ENCODE measurements at places on chromosomes 1 and 21. TPM values are rescaled to one million over a fixed set of nuclear protein-coding genes. Genes with fewer than 3 reads are reported as not detected.
A peak's percentile ranks its signal among the peaks of the same experiment; 100 is the strongest.

The SPRR2E gene
- not detected for total RNA-seq

The PBXIP1 gene
- 36.1 TPM for total RNA-seq

The DHDDS gene
- total RNA-seq: 52.2 TPM

The CZIB gene
- total RNA-seq: 58.4 TPM

The WDR77 gene
- 74.7 TPM for total RNA-seq

DNA sequence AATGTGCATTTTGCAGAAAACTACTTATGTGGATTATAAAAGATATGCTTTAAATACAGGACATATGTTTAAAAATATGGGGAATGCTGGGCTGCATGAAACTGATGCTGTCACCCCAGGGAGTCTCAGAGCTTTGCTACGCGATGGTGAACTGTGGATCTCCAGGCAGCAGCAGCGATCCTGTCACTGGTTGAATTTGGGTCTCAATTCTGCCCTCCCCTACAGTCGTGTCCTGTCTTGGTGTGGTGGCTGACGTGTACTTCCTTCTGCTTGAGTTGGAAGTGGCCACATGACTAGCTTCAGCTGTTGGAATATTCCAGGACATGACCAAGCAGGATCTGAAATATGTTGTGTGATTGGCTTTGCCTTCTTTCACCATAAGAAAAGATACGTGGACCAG lies 222.9 kb upstream of the AJAP1 start:
- DNase-seq: no peak
- no peaks in the 10 kb centered on the region for H3K36me3 ChIP-seq
- H3K4me1 ChIP-seq: no peaks in the 10 kb centered on the region

DNA sequence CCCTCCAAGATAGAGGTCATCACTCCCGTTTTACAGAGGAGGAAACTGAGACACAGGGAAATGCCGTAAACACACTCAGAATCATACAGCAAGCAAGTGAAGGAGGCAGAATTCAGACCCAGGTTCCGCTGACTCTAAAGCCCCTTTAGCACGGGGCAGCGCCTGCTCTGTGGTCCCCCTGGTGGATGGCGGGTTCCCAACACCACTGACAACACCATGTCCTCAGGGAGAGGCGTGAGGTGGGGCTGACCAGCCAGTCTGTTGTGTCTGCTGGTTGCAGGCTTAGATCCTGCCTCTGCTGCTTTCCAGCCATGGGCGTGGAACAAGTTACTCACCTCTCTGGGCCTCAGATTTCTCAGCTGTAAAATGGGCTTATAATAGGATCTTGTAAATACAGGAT lies 617.3 kb downstream of the MATN1 start:
- no peak overlapping the region for H3K4me3 ChIP-seq
- no peaks in the 10 kb centered on the region for H3K4me1 ChIP-seq
- no peak for DNase-seq
- H3K27ac ChIP-seq: no peak overlapping the region
- H3K27me3 ChIP-seq: no peaks in the 10 kb centered on the region
- H3K36me3 ChIP-seq: no peaks in the 10 kb centered on the region

DNA sequence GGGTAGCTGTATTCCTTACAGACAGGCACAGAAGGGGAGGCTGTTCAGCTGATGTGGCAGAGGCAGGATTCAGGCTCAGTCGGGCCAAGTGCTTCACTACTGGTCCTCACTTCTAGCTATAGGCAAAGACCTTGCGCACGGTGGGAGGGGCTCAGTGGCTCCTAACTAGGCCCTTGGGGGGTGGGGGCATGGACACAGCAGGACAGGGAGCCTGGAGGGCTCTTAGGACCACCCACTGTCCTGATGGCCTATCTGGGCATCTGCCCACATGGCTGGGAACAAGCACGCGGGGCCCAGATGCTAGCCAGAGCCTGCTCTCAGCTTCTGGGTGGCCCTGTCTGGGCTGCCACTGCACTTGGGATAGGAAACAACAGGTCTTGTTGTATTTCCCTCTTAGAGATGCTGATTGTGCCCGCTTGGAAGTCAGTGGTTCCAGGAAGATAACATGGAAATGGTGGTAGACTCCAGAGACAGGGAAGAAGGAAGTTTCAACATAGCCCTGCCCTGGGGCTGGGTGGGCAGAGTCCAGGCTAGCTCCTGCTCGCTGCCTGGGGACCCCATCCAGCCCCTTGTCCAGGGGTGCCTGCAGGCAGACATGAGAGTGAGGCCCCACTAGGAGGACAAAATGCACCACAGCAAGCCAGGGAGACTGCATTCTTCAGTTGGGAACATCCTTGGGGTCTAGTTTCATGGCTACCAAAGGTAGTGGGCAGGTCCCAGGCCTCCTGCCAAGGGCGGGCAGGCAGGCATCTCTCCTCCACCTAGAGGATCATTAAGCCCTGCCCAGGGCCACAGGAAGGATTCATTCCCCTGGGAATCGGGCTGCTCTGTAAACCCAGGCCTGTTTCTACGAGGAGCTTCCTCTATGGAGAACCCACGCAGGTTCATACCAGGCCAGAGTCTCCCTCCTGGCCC lies 102.5 kb downstream of the BCAR3 start:
- no peak overlapping the region for H3K4me3 ChIP-seq
- H3K27ac ChIP-seq: no peak overlapping the region
- H3K27me3 ChIP-seq: no peaks in the 10 kb centered on the region
- H3K4me1 ChIP-seq: no peaks in the 10 kb centered on the region

GRCh38 chr1:51928896-51929295 lies 50.4 kb upstream of the NRDC start:
- DNase-seq: no peak
- H3K4me1 ChIP-seq: no peaks in the 10 kb centered on the region
- peaks cover 6% of the 10 kb centered on the region for H3K27me3 ChIP-seq
- H3K4me3 ChIP-seq: no peak overlapping the region
- no peaks in the 10 kb centered on the region for H3K36me3 ChIP-seq

DNA sequence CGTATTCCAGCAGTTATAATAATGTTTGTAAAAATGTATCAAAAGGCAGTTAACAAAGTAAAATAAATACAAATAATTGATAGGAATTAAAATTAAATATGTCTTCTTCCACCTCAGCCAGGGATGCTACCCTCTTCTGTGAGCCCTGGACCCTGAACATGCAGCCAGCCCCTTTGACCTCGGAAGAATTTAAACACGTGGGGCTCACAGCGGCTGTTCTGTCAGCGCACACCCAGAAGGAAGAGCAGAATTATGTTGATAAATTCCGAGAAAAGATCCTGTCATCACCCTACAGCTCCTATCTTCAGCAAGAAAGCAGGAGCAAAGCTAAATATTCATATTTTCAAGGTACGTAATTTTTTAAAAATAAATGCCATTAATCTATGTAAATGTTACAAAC lies 26.5 kb downstream of the UTS2 start:
- no peak for DNase-seq
- H3K27me3 ChIP-seq: no peaks in the 10 kb centered on the region
- H3K4me3 ChIP-seq: no peak overlapping the region
- H3K27ac ChIP-seq: peak overlapping the region; percentile 64

GRCh38 chr1:243482141-243483022 lies 226.5 kb downstream of the SDCCAG8 start:
- no peak for DNase-seq
- H3K27me3 ChIP-seq: no peaks in the 10 kb centered on the region
- H3K4me1 ChIP-seq: peaks cover 13% of the 10 kb centered on the region
- H3K4me3 ChIP-seq: peak overlapping the region; percentile 47
- H3K27ac ChIP-seq: no peak overlapping the region

- H3K27me3 ChIP-seq: peaks cover 16% of the 10 kb centered on the region
- DNase-seq: no peak
- peaks cover 12% of the 10 kb centered on the region for H3K4me1 ChIP-seq
- H3K4me3 ChIP-seq: no peak overlapping the region
Observed at GRCh38 chr1:150259758-150260669, 2.4 kb downstream of the CA14 start.

GRCh38 chr1:1262071-1262470 lies 11.6 kb downstream of the UBE2J2 start:
- no peaks in the 10 kb centered on the region for H3K27me3 ChIP-seq
- H3K4me1 ChIP-seq: no peaks in the 10 kb centered on the region
- no peak overlapping the region for H3K4me3 ChIP-seq
- DNase-seq: no peak

- H3K4me3 ChIP-seq: no peak overlapping the region
- H3K36me3 ChIP-seq: no peaks in the 10 kb centered on the region
- H3K4me1 ChIP-seq: no peaks in the 10 kb centered on the region
- no peaks in the 10 kb centered on the region for H3K27me3 ChIP-seq
- no peak overlapping the region for H3K27ac ChIP-seq
Observed at GRCh38 chr1:18529714-18530113, 49.0 kb downstream of the KLHDC7A start.

DNA sequence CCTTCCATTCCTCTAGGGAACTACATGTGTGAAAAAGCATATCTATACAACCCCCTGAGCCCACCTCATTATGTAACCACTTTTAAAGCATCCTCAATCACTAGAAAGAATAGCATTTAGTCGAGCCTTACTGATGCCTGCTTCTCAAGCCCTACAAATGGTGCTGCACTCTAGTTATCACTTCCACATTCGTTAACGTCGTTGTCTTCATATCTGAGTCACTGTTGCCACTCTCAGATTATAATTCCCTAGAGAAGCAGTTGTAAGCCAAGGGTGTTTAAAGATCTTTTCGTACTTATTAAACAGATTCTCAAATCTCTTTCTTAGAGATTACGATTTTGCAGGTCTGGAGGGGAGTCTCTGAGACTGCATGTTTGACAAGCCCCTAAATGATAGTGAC lies 16.5 kb downstream of the ATP1B1 start:
- H3K4me1 ChIP-seq: no peaks in the 10 kb centered on the region
- no peak overlapping the region for H3K4me3 ChIP-seq
- H3K27ac ChIP-seq: no peak overlapping the region
- no peak for DNase-seq
- no peaks in the 10 kb centered on the region for H3K27me3 ChIP-seq

DNA sequence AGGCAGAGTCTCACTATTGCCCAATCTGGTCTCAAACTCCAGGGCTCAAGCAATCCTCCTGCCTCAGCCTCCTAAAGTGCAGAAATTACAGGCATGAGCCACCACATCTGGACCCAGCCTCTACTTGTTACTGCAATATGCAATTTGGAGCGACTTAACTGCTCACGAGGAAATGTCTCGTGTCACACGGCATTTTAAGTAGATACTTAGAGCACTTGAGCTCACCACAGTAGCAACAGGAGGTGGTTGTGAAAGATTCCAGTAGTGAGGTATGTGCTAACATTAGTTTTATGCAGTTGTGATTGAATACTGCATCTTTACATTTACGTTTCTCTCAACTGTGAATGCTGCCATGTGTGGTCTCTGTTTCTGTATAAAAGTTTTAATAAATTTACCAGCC lies 5.8 kb upstream of the NDUFV3 start:
- DNase-seq: no peak
- H3K27me3 ChIP-seq: no peaks in the 10 kb centered on the region
- H3K27ac ChIP-seq: no peak overlapping the region
- H3K36me3 ChIP-seq: no peaks in the 10 kb centered on the region
- H3K4me1 ChIP-seq: peaks cover 2% of the 10 kb centered on the region

DNA sequence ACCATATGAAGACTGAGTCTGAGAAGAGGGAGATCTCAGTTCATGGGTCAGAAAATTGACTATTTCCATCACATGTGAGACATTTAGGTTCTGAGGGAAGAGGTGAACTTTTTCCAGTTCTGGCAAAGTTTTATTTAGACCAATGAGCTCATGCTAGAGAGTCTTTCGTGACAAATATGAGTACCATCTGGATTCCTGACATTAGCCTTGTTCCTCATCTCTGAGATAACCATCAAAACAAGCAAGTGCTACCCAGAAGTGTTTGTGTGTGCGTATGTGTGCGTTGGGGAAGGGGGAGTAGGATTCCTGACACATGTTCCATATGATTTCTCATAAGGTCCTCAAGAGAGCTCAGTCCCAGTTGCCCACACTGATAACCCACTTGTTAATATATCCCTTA lies 120.6 kb downstream of the FASLG start:
- no peaks in the 10 kb centered on the region for H3K36me3 ChIP-seq
- no peak overlapping the region for H3K27ac ChIP-seq
- H3K4me1 ChIP-seq: no peaks in the 10 kb centered on the region
- no peak for DNase-seq

GRCh38 chr1:228000836-228001563 lies 5.8 kb upstream of the WNT3A start:
- no peaks in the 10 kb centered on the region for H3K4me1 ChIP-seq
- no peak for DNase-seq
- H3K4me3 ChIP-seq: no peak overlapping the region
- no peaks in the 10 kb centered on the region for H3K36me3 ChIP-seq
- peaks cover 27% of the 10 kb centered on the region for H3K27me3 ChIP-seq

DNA sequence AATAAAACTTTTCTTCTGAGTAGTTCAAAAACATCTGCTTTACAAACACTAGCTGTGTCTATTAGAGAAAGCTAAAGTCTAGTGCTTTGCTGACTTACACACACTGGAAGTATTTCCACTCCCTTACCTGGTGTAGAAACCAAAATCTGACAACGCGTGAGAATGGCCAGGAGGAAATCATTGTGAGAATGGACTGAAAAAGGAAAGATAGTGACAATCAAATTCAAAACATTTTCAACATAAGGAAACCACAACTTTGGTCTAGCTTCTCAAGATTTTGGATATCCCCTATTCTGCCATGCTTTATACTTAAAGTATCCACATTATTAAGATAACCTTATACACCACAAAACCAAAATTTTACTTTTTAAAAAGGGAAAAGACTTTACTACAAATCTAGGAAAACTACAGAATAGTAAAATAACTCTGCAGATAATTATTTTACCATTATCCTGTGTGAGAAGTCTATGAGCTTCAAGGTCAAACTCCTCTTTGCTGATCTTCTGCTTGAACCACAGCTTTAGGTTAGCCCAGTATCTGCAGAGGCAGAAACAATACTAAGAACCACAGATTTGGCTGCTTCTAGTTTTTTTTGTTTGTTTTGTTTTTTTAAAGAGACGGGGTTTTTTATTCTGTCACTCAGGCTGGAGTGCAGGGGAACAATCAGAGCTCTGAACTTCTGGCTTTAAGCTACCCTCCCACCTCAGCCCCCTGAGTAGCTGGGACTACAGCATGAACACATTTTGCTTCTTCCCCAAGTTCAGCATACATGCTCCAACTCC lies 6.6 kb downstream of the TADA1 start:
- no peak overlapping the region for H3K4me3 ChIP-seq
- H3K4me1 ChIP-seq: peaks cover 10% of the 10 kb centered on the region

DNA sequence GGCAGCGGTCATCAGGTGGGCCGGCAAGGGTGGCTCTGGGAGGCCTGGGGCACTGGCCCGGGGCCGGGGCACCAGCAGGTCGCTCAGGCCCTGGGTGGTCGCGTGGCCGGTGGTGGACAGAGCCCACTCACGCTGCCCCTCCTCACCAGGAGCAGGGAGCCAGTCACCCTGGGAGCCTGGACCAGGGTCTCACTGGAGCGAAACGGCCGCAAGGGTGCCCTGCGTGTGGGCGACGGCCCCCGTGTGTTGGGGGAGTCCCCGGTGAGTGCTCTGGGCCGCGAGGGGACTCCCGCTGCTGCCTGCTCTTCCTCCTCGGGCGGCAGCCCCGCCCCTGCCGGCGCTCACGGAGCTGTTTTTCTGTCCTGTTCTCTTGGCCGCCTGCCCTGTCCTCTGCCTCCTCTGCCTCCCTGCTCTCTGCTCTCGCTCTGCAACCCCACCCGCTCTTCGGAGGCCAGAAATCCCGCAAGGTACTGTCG lies 23.5 kb downstream of the RNF223 start:
- no peaks in the 10 kb centered on the region for H3K36me3 ChIP-seq
- no peak for DNase-seq
- no peaks in the 10 kb centered on the region for H3K4me1 ChIP-seq

- no peak overlapping the region for H3K4me3 ChIP-seq
- DNase-seq: no peak
- peaks cover 34% of the 10 kb centered on the region for H3K4me1 ChIP-seq
- no peaks in the 10 kb centered on the region for H3K36me3 ChIP-seq
- H3K27ac ChIP-seq: peak overlapping the region; percentile 40
- no peaks in the 10 kb centered on the region for H3K27me3 ChIP-seq
Observed at GRCh38 chr1:174165471-174166137, 6.3 kb downstream of the RABGAP1L start.

Data from CD8-positive, alpha-beta memory T cell (primary cell).